ENCODE measurements at places on chromosomes 12 and 14. TPM values are rescaled to one million over a fixed set of nuclear protein-coding genes. Genes with fewer than 3 reads are reported as not detected.

DNA sequence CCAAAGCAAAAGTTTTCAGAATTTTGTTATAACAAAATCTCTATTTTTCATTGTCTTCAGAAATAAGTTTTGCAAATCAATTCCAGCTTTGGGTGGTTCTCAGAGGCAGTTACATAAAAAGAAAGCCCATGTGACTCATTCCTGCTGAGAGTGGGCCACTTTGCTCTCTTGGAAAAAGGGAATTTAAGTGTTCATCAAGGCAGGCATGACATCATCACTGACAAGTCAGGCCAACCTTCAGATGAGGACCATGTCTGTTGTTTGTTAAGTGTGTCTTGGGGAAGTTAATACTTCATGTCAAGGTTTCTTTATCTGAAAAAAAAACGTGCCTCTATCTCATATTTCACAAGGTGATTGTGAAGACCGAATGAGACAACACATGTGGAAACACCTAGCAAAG is 519.8 kb upstream of the TMPO start:
- DNase-seq, result no peak

GRCh38 chr12:67909091-67909531 is 80.1 kb upstream of the IFNG-AS1 start:
- DNase-seq, result no peak

- no peak for DNase-seq
These were observed 16.9 kb upstream of the GSG1 start for GRCh38 chr12:13120413-13120812.

DNA sequence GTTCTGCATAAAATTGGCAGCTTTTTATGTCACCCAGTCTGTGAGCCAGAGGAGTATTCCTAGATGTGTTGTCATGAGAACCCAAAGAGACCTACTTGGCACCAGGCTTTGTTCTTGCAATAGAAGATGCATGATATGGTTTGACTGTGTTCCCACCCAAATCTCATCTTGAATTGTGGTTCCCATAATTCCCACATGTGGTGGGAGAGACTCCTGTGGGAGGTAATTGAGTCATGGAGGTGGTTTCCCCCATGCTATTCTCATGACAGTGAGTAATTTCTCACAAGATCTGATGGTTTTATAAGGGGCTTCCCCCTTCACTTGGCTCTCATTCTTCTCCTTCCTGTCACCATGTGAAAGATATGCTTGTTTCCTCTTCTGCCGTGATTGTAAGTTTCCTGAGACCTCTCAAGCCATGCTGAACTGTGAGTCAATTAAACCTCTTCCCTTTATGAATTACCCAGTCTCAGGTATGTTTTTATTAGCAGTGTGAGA is 572.0 kb upstream of the ATP2B1 start:
- DNase-seq, result no peak

- DNase-seq, result no peak
These were observed 10.7 kb upstream of the LRTM2 start for GRCh38 chr12:1809591-1810190.

TCL1B gene
- total RNA-seq, result not detected

POTEG gene
- total RNA-seq, result not detected

Data from G401 (cell line).